ENCODE measurements at places on chromosomes 3 and 15.

- no peak for DNase-seq
Measured at GRCh38 chr3:63231643-63232042, 46.5 kb upstream of the SYNPR start.

DNA sequence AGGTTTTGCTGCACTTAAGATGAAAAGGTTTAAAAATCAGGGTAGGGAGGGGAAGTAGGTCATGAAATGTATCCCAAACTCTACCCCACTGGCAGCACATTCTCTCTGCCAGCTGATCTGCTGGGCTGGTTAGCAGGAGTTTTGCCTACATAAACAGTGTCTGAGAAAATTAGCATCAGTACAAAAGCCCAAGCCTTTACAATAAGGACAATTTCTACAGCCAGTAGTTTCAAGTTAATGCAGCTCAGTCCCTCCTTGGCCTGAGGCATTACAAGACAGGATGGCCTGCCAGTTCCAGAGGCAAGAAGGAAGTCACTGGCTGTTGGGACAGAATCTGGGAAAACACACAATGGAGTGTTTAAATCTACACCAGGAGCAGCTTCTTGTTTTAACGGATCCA lies 32.8 kb downstream of the NCEH1 start:
- no peak for DNase-seq

DNA sequence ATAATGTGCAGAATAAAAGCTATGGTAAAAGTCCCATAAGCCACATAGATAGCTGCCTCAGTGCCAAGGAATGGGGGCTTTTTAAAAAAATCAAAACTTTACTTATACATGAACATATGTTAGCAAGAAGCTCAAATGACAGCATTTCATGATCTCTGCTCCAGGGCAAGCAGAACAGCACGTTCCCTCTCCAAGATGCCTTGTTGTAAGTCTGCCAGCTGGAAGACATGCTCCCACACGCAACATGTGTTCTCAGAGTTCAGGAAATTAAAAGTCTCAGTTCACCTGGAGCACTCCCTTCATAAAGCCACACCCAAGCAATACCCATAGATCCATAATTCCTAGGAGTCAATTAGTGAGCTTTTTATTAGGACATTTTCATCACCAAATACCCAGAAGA lies 52.2 kb downstream of the ABI3BP start:
- no peak for DNase-seq

GRCh38 chr3:125214738-125215137 lies 2.2 kb upstream of the SLC12A8 start:
- DNase-seq = no peak

DNA sequence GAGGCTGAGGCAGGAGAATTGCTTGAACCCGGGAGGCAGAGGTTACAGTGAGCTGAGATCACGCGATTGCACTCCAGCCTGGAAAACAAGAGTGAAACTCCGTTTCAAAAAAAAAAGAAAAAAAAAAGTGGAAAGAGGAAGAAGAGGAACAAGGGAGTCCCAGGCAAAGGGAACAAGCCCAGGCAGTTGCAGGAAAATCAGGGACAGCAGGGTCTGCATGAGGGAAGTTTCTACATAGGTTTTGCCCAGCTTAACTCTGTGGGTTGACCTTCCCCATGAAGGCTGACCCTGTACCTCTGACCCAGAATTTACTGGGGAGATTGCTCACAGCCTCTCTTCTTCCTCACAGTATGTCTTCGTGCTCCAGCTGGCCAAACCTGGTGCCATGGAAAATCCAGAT lies 12.3 kb downstream of the RBP1 start:
- DNase-seq = no peak

Measured in stimulated activated CD4-positive, alpha-beta T cell treated with anti-CD3 and anti-CD28 coated beads, TNF-alpha, amount 100 ng/mL, for 1 hour (primary cell).